ENCODE measurements at places on chromosomes 12 and 14.

GRCh38 chr14:63371033-63371432 lies 52.3 kb upstream of the GPHB5 start:
- DNase-seq: no peak

DNA sequence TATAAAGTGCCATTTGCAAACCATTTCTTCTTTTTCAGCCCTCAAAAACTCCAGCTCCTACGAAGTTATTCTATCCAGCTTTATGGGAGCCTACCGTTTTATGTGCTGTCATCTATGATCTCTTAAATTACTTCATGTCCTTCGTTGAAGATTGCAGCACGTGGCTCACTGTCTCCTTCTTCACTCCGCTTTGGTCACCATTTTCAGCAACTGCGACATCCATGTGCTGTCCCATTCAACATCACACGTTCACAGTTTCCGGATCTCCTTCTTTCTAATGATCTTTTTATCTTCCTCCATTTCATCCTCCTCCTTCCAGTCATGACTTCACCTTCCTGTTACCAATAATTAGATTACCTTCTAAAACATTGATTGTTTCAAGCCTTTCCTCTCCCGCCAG lies 143.3 kb upstream of the KRAS start:
- no peak for DNase-seq

GRCh38 chr12:132723015-132723763 lies 12.5 kb downstream of the PGAM5 start:
- no peak for DNase-seq

GRCh38 chr12:85092814-85093370 lies 56.7 kb downstream of the LRRIQ1 start:
- DNase-seq: no peak

DNA sequence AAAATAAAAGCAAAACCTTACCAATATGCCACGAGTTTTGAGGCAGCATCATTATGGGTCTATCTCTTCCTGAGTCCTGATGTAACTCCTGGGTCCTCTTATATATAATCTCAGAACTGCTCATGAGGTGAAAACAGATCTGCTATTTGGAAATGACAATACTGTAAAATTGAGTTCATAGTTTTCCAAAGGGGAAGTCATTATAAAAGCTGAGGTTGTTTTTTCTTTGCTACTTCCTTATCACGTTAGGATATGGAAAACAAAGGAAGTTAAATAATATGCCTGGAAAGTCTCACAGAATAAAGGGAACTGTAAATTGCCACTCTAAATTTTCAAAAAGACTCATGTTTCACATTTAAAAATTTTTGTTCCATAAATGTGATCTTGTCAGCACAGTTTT lies at the start of gene CD163L1:
CD163L1 (minus strand) TSS at position 78 of the 400 bp plus-strand sequence; CDS start at position 52, 26 bp downstream.
- DNase-seq: no peak

- DNase-seq: no peak
Observed at GRCh38 chr14:22177870-22178269, 411.2 kb downstream of the DAD1 start.
